ENCODE measurements at places on chromosomes 2 and 18.

DNA sequence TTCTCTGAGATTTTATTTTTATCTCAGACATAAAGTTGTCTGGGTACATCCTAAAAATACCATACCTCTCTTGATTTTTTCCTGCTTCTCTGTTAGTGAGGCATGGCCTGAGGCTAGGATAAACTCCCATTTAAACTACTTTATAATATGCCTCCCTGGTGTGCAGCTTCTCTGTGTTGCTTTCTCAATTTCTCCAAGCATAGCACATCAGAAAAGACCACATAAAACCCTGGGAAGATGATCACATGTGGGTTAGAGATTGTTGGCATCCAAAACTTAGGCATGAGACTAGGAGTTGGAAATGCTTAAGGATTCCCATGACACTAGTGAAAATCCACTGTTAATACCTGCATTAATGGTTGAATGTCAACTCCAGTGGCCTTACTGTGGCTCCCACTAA is 254.6 kb downstream of the RND3 start:
- DNase-seq: no peak

DNA sequence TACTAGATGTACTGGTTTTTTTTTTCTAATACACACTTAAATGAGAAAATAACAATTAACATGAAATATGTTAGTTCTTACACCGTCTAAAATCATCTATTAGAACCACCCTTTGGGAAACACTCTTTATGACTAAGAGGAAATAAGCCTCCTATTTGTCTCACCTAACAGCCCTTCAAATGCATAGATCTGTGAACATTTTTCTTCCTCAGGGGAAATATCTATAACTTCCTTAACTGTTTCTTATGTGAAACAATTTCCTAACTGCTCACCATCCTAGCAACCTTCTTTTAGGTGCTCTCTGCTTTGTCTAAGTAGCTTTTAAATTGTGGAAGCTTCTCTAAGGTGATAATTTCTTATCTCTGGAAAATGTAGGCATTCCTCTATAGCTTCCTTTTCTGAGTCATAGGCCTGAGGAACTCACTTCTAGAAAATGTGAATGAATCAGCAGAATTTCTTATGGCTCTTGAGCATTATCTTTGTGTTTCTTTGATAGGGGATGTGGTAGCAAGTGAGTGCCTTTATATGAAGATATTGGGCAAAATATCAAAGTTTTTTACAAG is 56.1 kb downstream of the CNTNAP5 start:
- no peak for DNase-seq

DNA sequence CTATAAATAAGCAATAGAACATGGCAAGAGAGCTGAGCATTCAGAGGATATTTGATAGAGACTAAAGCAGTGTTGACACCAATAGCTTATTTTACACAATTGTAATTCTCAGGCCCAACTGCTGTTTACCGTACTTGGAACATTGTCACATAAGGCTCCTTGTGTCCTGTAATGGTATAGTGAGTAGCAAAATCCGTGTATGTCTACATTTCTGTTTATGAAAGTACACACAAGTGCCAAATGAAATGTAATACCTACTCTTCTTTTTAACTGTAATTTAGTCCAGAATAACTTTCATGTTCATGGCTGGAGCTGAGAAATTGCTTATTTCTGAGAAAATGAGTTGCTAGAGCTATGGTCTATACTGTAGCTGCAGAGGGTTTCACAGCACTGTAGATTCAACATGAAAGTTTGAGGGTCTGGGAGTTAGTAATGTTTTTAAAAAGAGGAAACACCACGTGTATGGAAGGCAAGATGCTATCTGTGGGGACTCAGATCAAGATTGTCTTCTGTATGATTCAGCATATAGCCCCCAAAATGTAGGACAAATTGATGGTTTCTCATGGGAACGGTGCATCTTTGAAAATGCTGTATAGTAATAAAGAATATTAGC is 110.2 kb upstream of the NOSTRIN start:
- no peak for DNase-seq

DNA sequence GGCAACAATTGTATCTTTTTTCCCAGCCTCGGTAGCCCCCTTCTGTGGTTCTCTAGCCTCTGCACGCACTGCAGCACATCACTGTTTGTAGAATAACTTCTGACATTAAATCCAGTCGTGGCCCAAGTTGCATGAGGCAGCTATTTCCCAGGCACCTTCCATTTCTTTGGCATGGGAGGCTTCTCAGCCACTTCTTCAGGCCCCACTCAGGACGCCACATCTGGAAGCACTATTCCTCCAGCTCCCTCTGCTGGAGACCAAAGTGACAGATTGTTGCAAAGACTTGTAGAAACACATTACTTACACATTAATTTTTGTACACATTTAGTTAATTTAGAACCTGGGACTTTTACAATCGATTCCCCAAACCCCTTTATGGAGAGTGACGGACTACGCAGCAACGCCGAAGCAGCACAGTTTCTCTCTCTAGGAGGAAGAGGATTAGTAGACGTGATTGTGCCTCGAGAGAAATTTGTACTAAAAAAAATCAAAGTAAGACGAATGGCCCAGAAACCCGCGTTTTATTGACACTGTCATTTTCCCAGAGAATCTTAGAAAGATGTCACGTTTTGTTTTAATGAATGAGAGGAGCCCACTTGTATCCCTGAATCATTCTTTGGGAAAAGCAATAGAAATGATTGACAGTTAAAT is 57.8 kb upstream of the RGPD5 start:
- DNase-seq: no peak

DNA sequence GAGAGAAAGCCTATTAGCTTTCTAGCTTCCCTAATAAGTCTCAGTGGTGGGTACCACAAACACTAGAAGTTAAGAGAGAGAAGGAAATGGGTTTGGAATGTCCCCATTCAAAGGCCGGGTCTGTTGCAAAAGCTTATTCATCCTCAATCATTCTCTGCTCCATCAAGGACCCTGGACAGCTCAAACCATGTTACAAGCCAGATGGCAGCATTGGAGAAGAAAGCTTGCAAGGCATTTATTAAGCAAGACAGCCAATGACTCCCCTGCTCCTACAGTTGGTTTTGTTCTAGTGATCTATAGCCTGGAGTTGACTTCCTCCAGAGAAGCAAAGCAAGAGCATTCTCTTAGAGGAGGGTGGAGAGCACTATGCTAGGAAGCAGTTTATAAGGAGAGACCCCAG is 86.9 kb upstream of the LMAN1 start:
- DNase-seq: no peak
